OCI-LY7 (cell line): ENCODE measurements at places on chromosomes 3 and 15. TPM values are rescaled to one million over a fixed set of nuclear protein-coding genes. Genes with fewer than 3 reads are reported as not detected.

GRCh38 chr3:45644063-45644790 lies 45.0 kb upstream of the SACM1L start:
- DNase-seq: no peak

DNA sequence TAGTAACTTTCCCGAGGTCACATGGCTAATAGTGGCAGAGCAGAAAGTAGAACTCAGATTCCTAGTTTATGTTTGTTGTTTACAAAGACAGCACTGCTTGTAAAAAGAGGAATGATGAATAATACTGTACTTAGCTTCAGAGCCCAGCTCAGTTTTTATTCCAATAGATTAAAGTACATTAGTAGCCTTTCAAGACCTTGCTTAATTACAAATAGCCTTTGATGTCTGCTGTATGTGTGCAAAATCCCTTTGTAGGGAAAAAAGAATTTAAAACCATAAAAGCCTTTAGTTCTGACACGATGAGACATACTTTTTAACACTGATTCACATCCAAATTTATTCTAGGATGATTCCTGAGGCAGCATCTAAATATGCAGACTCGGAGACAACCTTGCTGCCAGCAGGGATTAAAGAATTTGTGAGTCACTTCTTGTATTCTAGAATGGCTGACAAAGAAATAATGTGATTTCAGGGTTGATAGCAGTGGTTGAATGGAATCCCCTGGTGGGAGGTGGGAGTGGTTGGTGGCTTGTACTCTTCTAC lies 324.2 kb upstream of the TGFBR2 start:
- no peak for DNase-seq

DNA sequence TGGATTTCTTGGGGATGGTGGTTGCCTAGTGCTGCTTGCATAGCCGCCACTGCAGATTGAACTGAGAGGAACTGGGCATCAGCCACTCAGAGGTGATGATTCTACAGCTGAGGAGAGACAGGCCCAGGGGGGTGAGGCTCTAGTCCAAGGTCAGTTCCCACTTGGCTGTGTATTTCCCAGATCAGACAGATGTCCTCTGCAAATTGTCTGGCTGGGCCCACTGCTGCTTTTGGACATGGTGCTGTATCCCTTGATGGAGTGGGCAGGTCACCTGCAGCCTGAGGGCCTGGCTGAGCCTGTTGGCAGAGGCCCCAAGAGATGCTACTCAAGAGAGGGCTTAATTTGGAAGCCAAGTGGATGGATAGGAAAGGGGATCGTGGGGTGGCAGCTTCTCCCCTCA lies 124.5 kb upstream of the CTDSPL start:
- peak; percentile 11 for DNase-seq

DNA sequence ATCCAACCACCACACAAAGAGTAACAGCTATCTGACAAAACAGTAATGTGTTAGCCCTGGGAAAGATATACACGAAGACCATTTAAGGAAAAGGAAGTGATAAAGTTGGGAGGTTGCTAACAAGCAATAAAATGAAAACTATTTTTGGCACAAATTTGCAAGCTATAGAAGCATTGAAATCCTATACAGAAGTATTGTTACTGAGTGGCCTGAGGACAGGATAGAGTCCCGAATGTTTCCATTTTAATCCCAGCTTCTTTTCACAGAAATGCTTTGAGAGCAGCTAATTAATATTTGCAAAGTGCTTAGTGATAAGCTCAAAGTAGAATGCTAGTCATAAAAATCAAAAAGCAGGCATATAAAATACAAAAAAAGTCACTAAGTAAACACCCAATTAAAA lies 51.5 kb downstream of the RAD18 start:
- DNase-seq: no peak

DNA sequence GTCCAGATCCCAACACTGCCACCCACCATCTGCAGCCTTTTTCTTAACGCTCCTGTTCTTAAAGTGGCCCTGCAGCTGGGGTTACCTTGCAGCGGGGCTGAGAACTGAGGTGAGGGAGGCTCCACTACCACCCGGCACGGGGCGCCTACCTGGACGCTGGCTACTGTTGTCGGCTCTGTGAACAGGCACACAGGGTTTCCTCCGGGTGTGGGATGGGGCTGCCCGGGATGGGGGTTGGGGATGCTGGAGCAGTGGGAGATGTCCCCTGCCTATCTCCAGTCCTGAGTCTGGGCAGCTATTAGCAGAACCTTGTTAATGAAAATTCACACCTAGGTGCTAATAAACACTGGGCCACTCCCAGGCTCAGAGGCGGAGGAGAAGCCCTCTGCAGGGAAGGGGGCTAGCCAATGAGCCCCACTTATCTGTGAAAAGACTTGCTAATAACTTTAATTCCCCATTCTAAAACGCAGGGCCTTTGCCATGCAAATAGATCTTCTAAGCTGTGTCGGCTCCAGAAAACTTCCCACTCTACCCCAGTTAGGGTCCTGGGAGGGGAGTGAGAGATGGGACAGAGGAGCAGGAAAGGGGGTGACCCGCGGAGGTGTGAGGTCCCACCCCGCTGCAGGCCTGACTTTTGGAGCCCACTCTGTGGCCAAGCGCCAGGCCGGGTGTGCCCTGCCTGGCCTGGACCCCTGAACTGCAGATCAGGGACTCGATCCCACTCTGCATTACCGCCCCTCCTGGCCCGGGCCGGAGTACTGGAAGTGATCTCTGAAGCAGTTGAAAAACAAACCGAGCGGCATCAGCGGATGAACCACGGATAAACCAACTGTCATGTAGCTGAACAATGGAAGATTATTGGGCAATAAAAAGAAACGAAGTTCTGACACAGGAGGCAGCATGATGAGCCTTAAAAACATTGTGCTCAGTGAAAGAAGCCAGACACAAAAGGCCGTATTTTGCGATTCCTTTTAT lies 3.1 kb downstream of the MESP1 start:
- DNase-seq: no peak

DNA sequence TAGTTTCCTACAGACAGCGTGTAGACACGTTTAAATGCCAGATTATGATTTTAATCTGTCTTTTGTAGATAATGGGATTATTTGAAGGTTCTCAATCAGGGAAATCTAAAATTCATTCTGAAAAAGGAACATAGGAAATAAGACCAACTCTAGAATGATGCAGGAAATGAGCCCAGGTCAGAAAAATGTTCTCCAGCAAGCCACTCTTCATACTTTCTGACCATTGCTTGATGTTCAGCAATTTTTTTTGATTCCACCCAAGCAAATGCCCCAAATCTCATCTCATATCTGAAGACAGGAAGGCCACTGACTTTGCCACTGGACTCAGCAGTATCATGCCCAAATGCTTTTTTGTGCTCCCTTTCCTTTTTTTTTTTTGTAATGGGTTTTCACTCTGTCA lies 373.4 kb downstream of the LPP start:
- no peak for DNase-seq

GRCh38 chr3:112199622-112200316 lies 66.7 kb upstream of the GCSAM start:
- DNase-seq: no peak

GRCh38 chr3:69142090-69142489 lies 19.7 kb upstream of the LMOD3 start:
- DNase-seq: no peak

DNA sequence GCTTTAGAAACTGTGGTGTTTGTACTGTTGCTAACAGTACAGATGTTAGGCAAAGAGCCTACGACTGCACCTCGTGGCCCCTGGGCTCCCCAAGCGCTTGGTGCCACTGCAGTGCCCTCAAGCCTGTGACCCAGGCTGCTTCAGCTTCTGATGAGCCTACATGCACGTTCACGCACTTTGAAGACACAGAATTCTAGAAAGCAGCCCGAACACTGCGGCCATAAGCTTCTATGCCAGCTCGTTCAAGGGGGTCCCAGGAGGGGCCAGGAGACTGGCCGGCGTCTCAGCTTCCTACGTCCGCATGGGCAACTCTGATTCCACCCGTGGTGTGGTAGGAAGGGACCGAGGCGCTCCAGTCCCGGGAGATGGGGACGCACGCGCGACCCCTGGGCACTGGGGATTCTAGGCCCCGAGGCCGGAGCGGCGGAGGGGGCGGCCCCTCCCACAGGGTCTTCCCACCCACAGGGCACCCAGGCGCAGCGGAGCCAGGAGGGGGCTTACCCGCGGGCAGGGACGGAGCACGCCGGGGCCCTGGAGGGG lies 653 bp downstream of the MYO5C start:
- no peak for DNase-seq

Gene LARP6
- not detected in 2 replicates for total RNA-seq

Gene ENTPD3
- total RNA-seq: not detected in 2 replicates

Gene IGF2BP2
- total RNA-seq: not detected in 2 replicates

Gene TM4SF18
- total RNA-seq: not detected in 2 replicates

Gene SPRED1
- 19.9 and 21.1 TPM in 2 replicates for total RNA-seq

Gene TMOD2
- 0.11 and 0.44 TPM in 2 replicates for total RNA-seq

Gene SLC51A
- total RNA-seq: not detected in 2 replicates

Gene FSTL1
- 0.74 and 0.79 TPM in 2 replicates for total RNA-seq

Gene FBXO22
- 33.6 and 33.7 TPM in 2 replicates for total RNA-seq
